ENCODE measurements at places on chromosomes 16 and 17. TPM values are rescaled to one million over a fixed set of nuclear protein-coding genes. Genes with fewer than 3 reads are reported as not detected.

DNA sequence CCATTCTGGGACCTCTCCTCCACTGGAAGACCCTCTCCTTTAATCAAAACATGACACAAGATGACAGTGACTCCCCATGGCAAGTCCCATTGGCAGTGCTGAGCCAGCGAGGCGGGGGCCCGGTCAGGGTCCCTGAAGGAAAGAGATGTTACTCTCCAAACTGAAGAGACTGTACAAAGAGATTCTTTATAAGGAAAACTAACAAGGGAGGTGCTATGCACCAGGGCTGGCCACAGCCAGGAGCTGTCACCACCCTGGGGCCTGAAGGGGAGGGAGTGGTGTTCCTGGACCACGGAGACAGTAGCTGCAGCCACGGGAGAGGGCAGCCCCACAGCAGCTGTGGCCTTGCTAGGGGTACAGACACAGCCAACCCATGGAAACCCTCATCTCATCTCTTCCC lies 123.1 kb downstream of the XYLT1 start:
- DNase-seq = no peak

GRCh38 chr16:15606518-15607220 lies 36.3 kb downstream of the MARF1 start:
- DNase-seq = no peak

DNA sequence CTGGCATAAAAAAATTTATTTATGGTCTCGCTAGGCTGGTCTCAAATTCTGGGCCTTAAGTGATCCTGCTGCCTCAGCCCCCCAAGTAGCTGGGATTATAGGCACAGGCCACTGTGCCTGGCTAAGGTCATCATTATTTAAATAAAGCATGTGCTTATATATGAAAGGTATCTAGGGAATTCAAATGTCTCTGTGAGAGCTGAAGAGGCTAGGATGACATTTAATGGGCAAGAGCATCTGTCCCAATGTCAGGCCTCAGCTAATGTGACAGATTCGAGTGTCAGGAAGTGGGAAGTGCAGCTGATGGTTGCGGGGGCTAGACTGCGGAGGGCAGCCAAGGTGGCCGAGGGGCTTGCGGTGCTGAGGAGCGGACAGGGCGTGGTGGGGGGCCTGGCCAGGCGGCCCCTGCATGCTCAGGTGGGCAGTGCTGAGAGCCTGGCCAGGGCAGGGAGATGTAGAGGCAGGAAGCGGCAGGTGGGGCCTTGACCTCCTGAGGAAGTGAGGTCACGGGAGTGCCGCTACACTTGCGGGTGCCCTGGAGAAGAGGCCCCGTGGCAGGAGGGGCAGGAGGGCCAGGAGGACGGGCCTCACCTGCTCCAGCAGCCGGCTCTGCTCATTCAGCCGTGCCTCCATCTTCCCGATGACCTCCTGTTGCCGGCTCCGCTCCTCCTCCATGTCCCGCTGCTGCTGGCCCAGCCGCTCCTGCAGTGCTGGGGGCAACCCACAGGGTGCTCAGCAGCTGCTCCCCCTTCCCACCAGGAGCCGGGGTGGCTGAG lies 12.6 kb upstream of the MRPL38 start:
- DNase-seq = no peak

GRCh38 chr16:25553711-25554436 lies 137.9 kb upstream of the HS3ST4 start:
- no peak for DNase-seq

Gene IGSF6
- total RNA-seq = not detected

Data from endothelial cell of umbilical vein (primary cell).